ENCODE measurements at places on chromosomes 1 and 21. TPM values are rescaled to one million over a fixed set of nuclear protein-coding genes. Genes with fewer than 3 reads are reported as not detected.

FCRL1 gene
- total RNA-seq: not detected

RIPPLY3 gene
- total RNA-seq: not detected

C1orf226 gene
- 1.4 TPM for total RNA-seq

NUDT4B gene
- 21.8 TPM for total RNA-seq

OR2AJ1 gene
- not detected for total RNA-seq

LCK gene
- total RNA-seq: 0.26 TPM

CXADR gene
- 4.4 TPM for total RNA-seq

PLPPR4 gene
- total RNA-seq: not detected

RIMS3 gene
- total RNA-seq: 0.20 TPM

S100B gene
- total RNA-seq: not detected

NUAK2 gene
- total RNA-seq: 1.2 TPM

EPHA8 gene
- total RNA-seq: not detected

KPRP gene
- not detected for total RNA-seq

UMODL1 gene
- not detected for total RNA-seq

CCDC185 gene
- not detected for total RNA-seq

ENAH gene
- total RNA-seq: 46.0 TPM

UBR4 gene
- 99.6 TPM for total RNA-seq
